Activated T-cell treated with anti-CD3 and anti-CD28 coated beads for 24 hours (primary cell): ENCODE measurements at places on chromosomes 2 and 18.

- DNase-seq = no peak
Observed at GRCh38 chr2:31401580-31401979, 13.0 kb downstream of the XDH start.

DNA sequence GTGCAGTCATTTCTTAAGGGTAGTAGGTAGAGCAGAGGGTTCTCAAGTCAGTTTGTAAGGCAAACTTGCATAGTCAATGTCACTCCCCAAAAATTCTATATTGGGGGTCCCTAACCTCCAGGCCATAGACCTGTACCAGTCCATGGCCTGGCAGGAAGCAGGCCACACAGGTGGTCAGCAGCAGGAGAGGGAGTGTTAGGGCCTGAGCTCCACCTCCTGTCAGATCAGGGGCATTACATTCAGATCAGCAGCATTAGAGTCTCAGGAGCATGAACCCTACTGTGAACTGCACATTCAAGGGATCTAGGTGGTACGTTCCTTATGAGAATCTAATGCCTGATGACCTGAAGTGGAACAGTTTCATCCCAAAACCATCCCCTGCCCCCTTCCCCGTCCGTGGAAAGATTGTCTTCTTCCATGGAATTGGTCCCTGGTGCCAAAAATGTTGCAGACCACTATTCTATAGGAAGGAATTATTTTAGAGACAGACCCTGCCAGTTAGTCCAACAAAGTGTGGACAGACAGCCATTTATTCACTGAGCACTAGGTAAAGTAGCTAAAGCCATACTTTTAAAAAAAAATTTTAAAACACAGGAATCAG, 6.7 kb downstream of the COA5 start:
- no peak for DNase-seq

GRCh38 chr2:129882476-129882875, 97.0 kb upstream of the RAB6C start:
- DNase-seq = no peak

DNA sequence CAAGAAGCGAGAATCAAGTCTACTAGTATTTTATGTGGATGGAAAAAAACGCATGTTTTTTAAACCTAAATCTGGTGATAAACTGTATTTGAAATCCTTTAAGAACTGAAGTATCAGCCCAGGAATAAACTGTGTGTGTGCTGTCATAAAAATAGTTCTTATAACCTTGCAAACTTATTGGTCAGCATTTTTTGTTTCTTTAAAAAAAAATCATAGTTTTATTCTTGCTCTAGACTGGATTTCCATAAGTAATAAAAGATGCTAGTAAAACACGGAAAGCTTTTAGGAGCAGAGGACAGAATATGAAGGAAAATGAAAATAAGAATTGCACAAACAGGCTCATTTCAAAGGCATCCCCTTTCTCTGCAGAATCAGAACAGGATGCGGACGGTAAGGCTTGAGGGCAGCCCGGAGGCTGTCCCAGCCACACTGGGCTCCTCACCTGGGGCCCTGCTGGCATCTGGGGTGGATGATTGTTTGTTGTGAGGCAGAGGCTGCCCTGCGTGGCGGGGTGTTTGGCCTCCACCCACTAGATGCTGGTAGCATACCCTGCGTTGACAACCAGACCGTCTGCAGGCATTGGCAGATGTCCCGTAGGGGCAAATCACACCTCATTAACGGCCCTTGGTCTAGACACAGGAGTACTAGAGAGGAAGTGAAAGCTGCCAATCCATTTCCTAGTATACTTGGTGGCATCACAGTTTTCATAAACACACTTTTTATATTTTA, 52.5 kb downstream of the MBP start:
- DNase-seq = no peak

DNA sequence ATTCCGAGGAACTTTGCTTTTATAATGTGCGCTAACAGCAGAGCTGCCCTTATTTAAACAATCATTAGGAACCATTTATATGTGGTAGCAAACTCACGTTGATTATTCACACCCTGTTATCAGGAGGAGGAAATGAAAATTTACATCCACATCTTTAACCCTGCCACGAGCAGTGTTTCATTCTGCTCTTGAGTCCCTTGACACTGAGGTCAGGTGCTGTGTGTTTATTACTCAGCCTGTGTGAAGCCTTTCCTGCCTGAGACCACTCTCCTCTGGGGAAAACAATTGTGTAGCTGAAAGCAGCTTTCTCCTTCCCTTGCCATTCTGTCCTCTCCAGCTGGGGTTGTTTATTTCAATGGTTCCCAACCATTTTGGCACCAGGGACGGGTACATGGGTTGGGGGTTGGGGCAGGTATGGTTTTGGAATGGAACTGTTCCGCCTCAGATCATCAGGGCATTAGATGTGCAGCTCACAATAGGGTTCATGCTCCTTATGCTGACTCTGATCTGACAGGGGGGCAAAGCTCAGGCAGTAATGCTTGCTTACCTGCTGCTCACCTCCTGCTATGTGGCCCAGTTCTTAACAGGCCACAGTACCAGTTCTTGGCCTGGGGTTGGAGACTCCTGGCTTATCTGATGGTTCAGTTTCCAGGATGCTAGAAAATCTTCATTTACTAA, 651.1 kb downstream of the TDRD15 start:
- DNase-seq = no peak

DNA sequence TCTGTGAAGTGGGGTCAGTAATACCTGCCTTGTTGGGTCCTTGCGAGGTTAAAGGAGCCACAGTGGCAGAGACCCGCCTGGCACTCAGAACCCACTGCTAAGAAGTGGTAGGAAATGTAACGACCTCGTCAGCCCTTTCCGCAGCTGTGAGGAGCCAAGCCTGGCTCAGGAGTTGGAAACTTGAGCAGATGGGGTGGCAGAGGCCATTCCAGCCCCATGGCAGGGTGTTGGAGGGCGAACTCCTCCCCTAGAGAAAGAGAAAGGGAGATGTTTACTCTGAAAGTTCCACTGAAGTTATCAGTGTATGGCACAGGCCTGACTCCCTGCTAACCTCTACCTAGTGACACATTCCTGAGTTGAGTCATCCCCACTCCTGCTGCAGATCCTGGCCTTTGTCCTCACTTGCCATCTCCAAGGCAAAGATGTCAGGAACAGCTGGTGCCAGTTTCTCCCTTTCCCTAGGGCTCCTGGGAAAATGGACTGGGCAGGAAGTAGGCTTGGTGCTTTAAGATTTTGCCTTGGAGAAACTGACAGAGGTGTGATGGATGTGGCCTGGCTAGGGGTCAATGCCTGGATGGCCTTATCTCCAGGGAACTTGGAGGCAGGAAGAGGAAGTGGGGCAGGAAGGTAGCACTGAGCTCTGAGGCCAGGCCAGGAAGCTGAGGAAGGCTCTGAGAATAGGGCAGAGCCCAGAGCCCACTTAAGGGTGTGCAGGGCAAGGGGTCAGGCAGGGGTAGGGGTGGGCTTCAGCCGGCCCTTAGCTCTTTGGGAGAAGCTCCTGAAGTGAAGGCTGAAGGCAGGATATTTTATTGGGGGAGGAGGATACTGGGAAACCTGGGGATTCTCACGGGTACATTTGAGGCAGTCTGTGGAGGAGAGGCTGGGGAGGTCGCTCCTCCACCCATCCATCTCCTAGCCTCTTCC, 888 bp downstream of the VAMP5 start:
- DNase-seq = no peak

DNA sequence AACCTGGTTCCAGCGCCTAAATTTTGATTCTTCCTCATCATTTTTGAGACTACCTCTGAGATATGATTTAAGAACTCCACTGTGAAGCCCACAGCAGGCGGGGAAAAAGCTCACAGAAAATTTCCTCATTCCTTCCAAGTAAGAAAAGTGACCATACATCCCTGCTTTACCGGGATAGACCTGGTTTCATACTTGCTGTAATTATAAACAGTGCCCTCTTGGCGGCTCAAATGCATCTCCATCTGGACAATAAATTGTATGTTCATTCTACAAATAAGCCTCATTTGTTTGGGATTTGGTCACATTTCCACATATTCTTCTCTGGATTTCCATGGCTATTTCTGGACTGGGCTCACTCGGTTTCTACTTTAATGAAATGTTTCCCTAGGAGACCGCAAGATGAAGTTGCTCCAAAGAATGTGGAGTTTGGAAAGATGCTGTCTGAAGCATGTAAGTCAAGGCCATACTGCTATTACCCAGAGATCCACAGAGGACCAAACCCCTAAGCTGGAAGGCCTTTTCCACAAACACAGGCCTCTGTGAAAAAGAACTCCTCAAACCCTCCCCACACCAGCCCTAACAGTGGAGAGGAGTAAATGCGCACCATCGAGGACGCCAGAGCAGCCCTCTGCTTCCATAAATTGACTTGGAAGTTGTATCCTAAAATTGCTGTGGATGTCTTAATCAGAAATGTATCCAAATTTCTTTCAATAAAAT, 13.9 kb downstream of the STAT1 start:
- no peak for DNase-seq

GRCh38 chr2:112006076-112006410, 49.0 kb upstream of the TMEM87B start:
- no peak for DNase-seq

GRCh38 chr2:152635635-152636298, 81.5 kb downstream of the PRPF40A start:
- peak; percentile 44 for DNase-seq

- no peak for DNase-seq
Observed at GRCh38 chr18:79848294-79848578, 50.5 kb downstream of the KCNG2 start.

DNA sequence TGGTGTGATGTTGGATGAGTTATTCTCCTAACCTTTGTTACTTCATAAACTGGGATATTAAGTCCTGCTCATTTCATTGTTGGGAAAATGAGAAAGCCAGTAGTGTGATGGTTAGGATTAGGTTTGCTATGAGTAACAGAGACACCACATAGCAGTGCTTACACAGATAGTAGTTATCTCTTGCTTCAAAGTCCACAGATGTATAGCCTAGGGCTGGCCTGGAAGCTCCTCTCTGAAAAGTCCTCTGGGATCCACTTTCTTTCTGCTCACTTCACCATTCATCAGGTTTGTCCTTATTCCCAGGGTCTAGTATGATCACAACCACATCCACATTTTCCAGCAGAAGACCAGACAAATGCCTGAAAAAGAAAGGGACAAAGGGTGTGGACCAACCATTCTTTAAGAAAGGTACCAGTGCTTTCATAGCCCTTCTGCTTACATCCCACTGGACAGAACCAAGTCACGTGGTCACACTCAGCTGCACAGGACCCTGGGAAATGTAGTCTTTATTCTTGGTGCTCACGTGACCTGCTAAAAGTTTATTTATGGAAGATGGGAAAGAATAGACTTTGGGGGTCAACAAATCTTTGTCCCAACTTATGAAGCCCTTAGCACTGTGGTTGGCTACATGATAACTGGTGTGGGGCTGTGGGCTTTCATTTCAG, 108.9 kb downstream of the INSIG2 start:
- DNase-seq = no peak

- no peak for DNase-seq
Observed at GRCh38 chr2:65465124-65465523, 32.7 kb upstream of the SPRED2 start.

GRCh38 chr18:44626807-44627206, 53.9 kb upstream of the SETBP1 start:
- DNase-seq = no peak

- DNase-seq = no peak
Observed at GRCh38 chr2:64639691-64640090, 14.0 kb downstream of the SERTAD2 start.

DNA sequence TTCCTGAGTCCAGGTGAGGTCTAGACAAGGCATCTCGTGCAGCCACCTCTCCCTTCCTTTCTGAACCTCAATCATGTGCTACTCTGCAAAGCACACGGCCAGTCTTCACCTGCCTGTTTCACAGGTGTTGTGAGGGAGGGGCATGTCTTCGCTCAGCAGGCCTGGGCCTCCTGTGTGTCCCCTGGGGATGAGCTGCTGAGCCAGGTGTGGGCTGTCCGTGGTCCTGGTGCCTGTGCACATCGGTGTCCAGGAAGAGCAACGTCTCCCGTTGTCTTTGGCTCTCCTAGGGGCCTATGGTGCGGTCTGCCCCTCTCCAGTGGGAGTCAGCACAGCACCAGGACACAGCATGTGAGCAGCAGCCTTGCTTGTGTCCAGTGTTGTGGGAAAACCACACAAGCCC, 16.7 kb downstream of the ARHGEF4 start:
- no peak for DNase-seq

- no peak for DNase-seq
Observed at GRCh38 chr2:174263997-174264396, 15.7 kb upstream of the OLA1 start.

- DNase-seq = no peak
Observed at GRCh38 chr18:37276111-37276890, 289.3 kb downstream of the CELF4 start.

- no peak for DNase-seq
Observed at GRCh38 chr18:63237881-63238692, 81.5 kb downstream of the BCL2 start.

DNA sequence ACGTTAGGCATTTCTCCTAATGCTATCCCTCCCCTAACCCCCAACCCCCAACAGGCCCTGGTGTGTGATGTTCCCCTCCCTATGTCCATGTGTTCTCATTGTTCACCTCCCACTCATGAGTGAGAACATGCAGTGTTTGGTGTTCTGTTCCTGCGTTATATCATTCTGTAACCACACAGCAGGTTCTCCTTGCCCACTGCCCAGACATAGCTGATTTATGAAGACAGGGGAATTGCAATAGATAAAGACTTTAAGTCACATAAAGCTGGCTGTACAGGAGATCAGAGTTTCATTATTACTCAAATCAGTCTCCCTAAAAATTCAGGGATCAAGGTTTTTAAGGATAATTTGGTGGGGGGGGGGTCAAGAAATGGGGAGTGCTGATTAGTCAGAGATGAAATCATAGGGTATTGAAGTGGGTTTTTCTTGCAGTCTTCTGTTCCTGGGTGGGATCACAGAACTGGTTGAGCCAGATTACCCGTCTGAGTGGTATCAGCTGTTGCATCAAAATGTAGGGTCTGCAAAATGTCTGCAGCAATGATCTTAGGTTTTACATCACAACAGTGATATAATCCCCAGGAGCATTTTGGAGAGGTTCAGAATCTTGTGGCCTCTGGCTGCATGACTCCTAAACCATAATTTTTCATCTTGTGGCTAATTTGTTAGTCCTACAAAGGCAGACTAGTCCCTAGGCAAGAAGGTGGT, 392.1 kb upstream of the KCNJ3 start:
- no peak for DNase-seq

DNA sequence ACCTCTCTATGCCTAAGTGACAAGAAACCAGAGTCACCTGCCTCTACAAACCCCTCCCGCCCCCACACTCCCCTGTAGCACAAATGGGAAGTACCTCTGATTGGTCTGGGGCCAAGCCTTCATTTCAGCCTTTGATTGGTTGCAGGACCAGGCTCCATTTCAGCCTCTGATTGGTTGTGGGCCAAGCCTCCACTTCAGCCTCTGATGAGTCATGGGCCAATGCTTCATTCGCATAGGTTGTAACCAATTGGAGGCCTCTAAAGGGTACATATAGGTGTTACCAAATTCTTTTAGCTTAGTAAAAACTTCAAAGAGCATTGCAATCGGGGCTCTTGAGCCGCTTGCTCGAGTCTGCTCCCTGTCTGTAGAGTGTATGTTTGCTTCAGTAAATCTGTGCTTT, 25.0 kb downstream of the CCDC102B start:
- DNase-seq = no peak

GRCh38 chr2:147174824-147175254, 670.0 kb upstream of the ACVR2A start:
- no peak for DNase-seq

GRCh38 chr2:170770008-170770605, at the start of gene ERICH2:
Gene ERICH2, plus strand, starts transcription at chr2:170770378. Its CDS starts 304 bp downstream, at chr2:170770682.
- peak; percentile 16 for DNase-seq
